ENCODE measurements at places on chromosomes 16 and 17.

DNA sequence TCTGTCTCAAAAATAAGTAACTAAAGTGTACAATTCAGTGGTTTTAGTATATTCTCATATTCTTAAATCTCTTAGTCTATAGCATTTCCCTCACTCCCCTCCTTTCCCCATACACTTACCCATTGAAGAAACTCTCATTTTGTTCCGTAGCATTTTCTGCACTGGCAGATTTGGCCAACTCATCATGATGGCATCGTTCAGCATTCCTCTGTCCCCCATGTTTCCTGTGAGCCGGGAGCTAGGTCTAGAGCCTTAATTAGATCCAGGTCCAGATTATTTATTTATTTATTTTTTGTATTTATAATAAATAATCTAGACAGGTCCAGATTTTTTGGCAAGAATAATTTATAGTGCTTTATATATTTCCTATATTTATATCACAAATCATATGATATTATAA lies 31.0 kb downstream of the HEATR3 start:
- DNase-seq: no peak

GRCh38 chr16:80002261-80002660 lies 401.7 kb upstream of the MAF start:
- no peak for DNase-seq

- no peak for DNase-seq
Observed at GRCh38 chr17:10295728-10296343, 77.0 kb downstream of the MYH13 start.

DNA sequence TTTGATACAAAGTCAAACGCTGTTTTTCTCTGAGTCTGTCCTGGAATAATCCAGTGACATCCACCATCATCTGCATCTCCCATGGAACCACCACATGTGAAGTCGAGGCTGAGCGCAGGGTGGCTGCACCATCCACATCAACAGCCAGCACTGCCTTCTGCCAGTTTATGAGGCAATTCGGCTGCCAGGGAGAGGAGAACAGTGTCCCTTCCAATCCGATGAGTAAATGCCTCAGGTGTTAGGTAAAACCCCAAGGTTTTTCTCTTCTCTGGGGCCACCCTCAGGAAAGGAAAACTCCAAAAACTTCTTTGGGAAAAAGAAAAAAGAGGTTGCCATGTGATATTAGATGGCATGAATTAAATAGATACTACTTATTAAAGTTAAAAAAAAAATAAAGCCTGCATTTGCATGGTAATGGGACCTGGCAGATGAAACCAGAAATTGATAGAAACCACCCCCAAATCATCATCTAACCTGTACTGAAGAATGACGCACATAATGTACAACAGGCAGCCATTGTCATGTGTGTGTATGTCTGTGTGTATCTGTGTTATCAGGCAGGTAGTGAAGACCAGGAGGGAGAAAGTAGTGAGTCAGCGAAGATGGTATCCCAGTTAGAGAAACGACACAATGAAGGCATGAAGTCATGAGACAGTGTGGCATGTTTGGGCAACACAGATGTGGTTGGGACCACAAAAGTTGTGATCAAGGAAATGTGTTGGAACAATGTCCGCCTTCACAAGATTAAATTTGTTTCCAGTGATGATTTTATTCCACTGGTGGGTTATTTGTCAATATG lies 478.7 kb downstream of the CDH13 start:
- no peak for DNase-seq

DNA sequence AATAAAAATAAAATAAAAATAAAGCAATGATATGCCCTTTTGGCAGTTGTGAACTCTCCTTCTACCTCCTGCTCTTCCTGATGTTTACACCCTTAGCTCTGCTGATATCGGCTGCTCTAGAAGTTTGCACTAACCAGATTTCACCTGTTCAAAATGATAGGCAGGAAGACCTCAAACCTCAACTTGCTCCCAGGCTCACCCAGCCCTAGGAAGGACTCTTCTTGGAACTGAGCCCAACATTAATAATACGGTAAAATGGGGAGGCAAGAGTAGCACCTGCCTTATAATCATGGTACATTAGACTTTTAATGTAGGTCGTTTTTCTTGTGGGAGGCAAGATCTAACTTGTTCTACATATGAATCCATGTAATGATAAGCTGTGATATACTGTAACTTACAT lies 61.2 kb upstream of the MED13 start:
- no peak for DNase-seq

GRCh38 chr17:80667462-80668277 lies 123.0 kb downstream of the RPTOR start:
- DNase-seq: no peak

- DNase-seq: no peak
Observed at GRCh38 chr16:46732561-46732960, 15.6 kb downstream of the MYLK3 start.

GRCh38 chr16:21989751-21990150 lies 11.2 kb downstream of the PDZD9 start:
- DNase-seq: no peak

GRCh38 chr16:48408688-48409087 lies 23.5 kb upstream of the SIAH1 start:
- no peak for DNase-seq

GRCh38 chr16:67283826-67284555 lies 4.7 kb downstream of the PLEKHG4 start:
- DNase-seq: no peak

GRCh38 chr16:51337662-51338061 lies 186.6 kb upstream of the SALL1 start:
- no peak for DNase-seq

DNA sequence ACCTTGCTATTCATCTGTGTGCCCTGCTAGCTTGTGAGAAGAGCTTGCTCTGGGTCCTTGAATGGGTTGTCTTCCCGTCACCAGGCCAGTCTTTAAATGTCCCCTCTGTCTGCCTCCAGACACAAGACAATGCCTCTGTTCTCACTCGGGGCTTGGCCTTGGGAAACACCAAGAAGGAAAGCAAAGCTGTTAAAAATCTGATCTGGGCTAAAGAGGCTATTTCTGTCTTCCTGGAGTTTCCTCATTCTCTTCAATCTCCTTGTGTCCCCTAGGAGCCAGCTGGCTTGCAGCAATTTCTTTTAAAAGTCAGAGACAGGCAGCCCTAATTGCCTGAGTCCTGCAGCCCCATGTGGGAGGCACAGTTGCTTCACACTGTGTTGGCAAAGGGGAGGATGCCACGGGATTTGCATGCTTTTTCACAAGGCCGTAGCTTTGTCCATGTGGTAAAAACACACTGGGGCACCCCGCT lies 2.5 kb downstream of the DNAI2 start:
- no peak for DNase-seq

- no peak for DNase-seq
Observed at GRCh38 chr16:89737341-89738071, 16.2 kb downstream of the ZNF276 start.

- DNase-seq: no peak
Observed at GRCh38 chr16:4695473-4696171, 2.3 kb downstream of the NUDT16L1 start.

- DNase-seq: no peak
Observed at GRCh38 chr16:27498916-27499658, 50.6 kb downstream of the GTF3C1 start.

- DNase-seq: no peak
Observed at GRCh38 chr17:10060526-10060925, 137.9 kb downstream of the GAS7 start.

GRCh38 chr16:1366712-1367299 lies 15.1 kb downstream of the GNPTG start:
- DNase-seq: peak; percentile 49

- DNase-seq: no peak
Observed at GRCh38 chr17:74454197-74455024, 12.0 kb upstream of the CD300A start.

DNA sequence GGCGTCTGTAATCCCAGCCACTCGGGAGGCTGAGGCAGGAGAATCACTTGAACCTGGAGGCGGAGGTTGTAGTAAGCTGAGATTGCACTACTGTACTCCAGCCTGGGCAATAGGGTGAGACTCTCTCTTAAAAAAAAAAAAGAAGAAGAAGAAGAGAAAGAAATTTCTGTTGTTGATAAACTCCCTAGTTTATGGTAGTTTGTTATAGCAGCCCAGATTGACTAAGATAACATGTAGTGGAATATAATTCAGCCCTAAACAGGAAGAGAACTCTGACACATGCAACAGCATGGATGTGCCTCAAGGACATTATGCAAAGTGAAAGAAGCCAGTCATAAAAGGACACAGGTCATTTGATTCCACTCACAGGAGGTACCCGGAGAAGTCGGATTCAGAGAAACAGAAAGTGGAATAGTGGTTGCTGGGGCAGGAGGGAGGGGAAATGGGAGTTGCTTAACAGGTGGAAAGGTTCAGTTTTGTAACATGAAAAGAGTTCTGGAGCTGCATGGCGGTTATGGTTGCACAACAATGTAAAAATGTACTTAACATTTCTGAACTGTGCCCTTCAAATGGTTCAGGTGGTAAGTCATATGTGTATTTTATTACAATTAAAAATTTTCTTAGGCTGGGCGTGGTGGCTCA lies 26.0 kb upstream of the PRM1 start:
- no peak for DNase-seq

DNA sequence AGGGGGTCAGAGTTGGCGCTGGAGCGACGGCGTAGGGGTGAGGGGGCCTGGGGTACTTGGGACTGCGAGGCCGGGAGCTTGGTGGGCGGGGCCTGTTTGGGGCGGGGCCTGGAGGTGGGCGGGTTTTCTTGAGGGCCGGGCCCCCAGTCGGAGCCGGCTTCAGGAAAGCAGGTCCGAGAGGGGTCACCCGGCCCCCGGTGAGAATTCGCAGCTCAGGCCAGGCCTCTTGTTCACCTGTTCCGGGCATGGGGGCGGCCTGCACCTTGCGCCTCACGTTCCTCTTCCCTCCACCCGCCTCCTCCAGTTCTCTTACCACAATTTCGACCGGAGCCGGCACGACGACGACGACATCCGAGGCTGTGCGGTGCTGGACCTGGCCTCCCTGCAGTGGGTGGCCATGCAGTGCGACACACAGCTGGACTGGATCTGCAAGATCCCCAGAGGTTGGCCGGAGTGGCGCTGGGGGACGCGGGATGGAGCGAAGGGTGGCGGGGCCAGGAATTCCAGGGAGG lies 52.5 kb downstream of the MRC2 start:
- no peak for DNase-seq

DNA sequence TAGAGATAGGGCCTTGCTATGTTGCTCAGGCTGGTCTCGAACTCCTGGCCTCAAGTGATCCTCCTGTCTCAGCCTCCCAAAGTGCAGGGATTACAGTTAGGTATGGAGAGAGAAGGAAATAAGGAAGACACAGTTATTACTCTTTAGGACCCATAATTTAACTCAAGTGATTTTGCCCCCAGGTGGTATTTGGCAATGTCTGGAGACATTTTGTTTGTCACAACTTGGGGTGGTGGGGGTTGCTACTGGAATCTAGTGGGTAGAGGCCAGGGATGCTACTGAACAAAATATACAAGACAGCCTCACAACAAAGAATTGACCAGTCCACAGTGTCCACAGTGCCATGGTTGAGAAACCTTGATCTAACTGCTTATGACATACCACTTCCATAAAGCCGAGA lies 64.1 kb downstream of the PRKCB start:
- DNase-seq: no peak

DNA sequence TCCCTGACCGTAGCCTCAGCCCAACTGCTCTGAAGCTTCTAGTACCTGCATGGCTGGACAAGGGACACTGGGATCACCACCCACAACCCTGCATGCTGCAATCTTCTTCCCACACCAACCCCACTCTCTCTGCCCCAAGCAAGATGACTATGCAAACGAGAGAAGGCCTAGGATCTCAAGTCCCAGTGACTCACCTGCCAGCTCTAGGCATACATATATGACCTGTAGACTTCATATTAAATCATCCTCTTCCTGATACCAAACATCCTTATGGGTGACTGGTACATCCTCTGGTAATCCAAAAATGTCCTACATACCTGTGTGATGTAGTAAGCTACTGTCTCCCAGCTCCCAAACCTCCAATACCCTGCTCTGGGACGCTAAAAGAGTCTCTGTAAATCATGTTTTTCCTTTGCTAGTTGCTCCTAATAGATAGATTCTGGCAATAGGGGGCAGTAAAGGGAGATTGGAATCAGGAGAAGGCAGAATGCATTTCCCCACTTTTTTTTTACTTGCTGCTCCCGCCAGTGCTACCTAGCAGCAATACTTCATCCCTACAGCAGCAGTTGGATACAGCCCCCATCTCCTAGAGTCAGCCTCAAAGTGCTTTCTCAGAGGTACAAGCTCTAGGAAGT lies 43.4 kb upstream of the SOX9 start:
- DNase-seq: no peak

DNA sequence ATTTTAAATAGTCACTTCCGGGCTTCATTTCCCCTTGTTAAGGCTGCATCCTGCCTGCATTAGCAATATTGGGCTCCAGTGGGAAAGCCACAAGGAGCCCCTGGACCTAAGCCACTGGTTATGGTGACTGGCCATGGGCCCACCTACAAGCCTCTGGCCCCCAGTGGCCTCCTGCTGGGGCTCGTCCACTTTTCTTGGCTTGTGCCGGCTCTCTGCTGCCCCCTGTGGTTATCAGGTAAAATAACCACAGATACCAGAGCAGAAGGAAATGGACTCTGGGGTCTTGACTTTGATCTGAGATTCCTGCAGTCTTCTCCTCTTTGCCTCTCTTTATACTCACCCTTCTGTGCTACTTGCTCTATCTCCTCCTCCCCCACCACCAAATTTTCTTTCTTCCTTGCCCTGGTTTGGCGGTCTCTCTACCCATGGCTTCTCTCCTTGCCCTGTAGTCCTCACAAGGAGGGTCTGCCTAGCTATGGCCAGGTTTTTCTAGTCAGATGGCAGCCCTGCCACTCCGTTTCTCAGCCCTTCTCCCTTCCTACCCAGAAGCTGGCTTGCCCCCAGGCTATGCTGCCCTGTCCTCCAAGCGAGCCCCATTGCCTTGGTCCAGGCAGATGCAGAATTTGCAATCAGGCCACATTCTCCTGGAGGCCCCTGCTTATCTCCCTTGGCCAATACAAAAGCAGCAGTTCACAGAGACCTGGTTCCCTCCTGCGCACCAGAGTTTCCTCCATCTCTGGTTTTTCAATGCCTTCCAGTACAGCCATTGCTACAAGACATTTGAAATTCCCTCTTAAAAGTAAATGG lies 82.9 kb upstream of the RCVRN start:
- no peak for DNase-seq

DNA sequence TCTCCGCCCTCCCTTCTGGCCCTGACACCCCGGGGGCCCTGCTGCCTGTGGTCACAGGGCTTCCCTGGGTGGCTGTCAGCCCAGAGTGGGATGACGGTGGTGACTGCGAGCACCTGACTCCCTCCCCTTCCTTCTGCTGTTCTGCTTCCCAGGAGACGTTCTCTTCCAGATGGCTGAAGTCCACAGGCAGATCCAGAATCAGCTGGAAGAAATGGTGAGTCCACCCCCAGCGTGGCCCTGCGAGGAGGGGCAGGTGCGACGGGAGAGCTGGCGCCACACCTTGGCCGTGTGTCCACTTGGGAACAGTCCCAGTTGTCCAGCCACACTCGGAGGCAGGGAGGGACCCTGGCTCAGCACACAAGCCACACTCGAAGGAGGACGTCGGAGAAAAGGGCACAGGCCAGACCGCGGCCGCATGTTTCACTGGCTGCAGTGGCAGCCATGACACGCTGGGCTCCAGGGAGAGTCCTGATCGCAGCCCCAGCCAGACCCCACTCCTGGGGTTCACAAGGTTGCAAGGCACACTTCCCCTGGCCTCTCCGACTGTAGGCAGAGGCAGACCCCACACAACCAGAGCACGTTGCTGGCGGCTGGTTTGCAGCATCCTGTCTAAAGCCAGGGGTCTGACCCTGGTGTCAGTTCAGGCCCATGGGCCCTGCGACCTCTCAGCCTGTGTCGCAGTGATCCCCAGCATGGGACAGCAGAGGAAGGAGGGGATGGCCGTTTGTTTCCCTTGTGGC lies 49.9 kb downstream of the BAIAP2 start:
- no peak for DNase-seq

- peak; percentile 58 for DNase-seq
Observed at GRCh38 chr17:73404246-73404645, 92.4 kb upstream of the CDC42EP4 start.

- DNase-seq: no peak
Observed at GRCh38 chr16:11014136-11014535, 69.8 kb downstream of the CLEC16A start.

Measured in NCI-H187 (cell line).